CD4-positive, alpha-beta T cell treated with Interleukin-6 for 4 hours (primary cell): ENCODE measurements at places on chromosomes 3 and 15.

DNA sequence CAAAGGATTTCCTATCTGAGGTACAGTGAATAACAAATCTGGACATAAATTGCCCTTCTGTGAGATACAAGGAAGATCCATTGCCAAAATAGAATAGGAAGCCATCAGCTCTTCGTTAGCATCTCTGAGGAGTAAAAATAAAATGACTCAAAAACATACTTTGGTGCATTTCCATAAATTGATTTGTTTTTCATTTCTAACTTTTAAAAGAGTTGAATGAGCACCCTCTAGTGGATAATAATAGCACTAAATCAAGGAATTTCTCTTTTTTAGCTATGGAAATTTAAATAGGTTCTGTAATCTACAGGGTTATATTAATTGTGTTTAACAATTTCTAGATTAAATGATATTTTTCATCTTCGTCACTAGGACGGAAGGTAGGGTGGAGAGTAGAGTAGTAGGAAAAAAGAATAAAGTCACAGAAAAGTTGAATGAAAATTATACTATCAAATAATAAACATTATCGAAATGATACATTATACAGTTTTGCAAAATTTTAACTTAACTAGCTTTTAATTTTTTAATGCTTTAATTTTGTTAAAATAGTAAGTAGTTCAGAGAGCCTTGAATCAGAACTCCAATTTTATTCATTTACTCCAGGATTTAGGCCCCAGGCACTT is 6.4 kb downstream of the NSUN3 start:
- no peak for DNase-seq

DNA sequence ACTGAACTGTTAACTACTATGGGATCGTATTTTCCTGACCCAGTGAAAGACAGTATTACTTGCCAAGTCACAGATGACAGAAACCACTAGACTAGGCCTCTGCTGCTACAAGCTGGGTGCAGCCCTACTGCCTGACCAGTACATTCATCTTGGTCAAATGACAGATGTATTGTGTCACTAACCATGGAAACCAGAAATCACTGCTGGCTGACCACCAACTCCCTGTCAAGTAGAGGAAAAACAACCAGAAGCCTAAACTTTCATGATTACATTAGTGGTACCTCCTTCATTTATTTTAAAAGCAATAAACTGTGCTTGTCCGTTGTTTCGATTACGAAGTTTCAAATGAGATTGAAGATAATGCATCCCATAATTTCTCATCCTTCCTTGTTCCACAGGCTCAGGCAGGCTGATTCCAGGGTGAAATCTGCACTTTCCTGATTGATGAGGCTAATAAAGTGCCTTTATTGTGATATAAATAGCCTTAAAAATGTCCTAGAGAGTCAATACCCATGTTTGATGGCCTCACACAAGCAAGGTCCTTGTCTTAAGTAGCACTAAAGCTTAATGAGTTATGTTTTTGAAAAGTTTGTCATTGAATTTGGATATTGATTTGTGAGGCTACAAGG is 309.7 kb downstream of the LSAMP start:
- DNase-seq = no peak

- DNase-seq = no peak
Measured at GRCh38 chr3:152060701-152061100, 187.3 kb downstream of the SUCNR1 start.

DNA sequence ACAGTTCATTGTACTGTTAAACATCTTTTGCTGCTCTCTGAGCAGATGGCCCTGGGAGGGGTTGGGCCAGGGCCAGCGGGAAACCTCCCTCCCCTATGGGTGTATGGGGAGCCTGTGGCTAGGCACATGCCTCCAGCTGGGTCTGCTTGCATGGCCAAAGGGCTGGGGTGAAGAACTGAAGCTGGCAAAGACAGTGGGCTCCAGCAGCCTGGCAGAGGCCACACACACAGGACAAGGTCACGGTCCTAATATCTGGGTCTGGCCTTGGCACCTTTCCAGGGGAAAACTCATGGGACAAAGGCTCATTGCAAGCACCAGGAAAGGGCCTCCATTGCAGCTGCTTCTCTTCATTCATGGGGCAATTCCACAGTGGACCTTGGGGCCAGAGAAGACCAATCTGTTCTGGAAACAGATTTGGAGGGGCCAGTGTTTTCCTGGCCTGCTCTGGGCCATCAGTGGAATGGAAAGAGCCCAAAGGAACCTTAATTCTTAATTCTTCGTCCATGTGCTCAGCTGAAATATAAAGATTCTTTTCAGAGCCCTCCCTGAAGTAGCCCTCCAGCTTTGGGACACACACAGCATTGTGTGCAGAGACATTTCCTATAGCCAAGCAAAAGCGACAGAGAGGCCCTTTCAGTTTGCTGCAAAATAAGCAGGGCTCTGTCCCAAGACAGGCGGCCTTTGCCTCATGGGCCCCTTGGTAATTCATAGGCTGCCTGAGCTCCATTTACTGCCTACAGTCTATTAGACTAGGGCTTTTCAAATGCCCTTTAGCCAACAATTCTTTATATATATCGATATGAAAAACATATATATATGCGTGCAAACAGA is 11.3 kb upstream of the LIMD1 start:
- DNase-seq = no peak

- DNase-seq = no peak
Measured at GRCh38 chr3:123733805-123734526, 149.1 kb upstream of the HACD2 start.
